ENCODE measurements at places on chromosomes 7 and 10. TPM values are rescaled to one million over a fixed set of nuclear protein-coding genes. Genes with fewer than 3 reads are reported as not detected.

Gene NPSR1
- not detected for total RNA-seq

Gene AKR1C8
- not detected for total RNA-seq

Gene CALCR
- total RNA-seq = not detected

Gene CYP51A1
- 141 TPM for total RNA-seq

Gene KAZALD1
- 0.44 TPM for total RNA-seq

Gene NPY4R
- total RNA-seq = not detected

Gene ZNF488
- under 0.01 TPM for total RNA-seq

Gene EIF5AL1
- total RNA-seq = 0.22 TPM

Gene OR2A14
- total RNA-seq = not detected

Gene NEUROG3
- total RNA-seq = not detected

Gene CCDC172
- total RNA-seq = not detected

Gene LRRD1
- total RNA-seq = under 0.01 TPM

Gene SYT15
- 0.79 TPM for total RNA-seq

Gene ACSL5
- 56.2 TPM for total RNA-seq

Gene CFAP70
- total RNA-seq = under 0.01 TPM

Gene PCLO
- 0.87 TPM for total RNA-seq

Gene GPR15LG
- total RNA-seq = not detected

Gene MAD1L1
- 46.0 TPM for total RNA-seq

Gene DKK1
- total RNA-seq = 15.7 TPM

Gene CELF2
- 3.1 TPM for total RNA-seq

Gene COL28A1
- not detected for total RNA-seq

Gene PRSS2
- not detected for total RNA-seq

Gene NPY4R2
- total RNA-seq = not detected

Gene TMEM273
- total RNA-seq = 4.8 TPM

Gene NANOS1
- total RNA-seq = 0.60 TPM

Gene TAS2R39
- total RNA-seq = not detected

Gene H2AZ2
- 217 TPM for total RNA-seq

Gene GOLGA7B
- under 0.01 TPM for total RNA-seq

Gene KLF14
- total RNA-seq = not detected

Gene ANKRD61
- not detected for total RNA-seq

Gene TWIST1
- total RNA-seq = 0.44 TPM

Gene GPR37
- total RNA-seq = 0.87 TPM

Gene BMS1
- total RNA-seq = 14.2 TPM

Gene CCZ1
- 44.9 TPM for total RNA-seq

Gene LRRN3
- total RNA-seq = not detected

Gene NSUN5
- 1.7 TPM for total RNA-seq

Gene RRP12
- 6.8 TPM for total RNA-seq

Gene ZNF365
- not detected for total RNA-seq

Gene TAS2R5
- total RNA-seq = 0.22 TPM

Gene MNX1
- total RNA-seq = not detected

Gene LDB3
- not detected for total RNA-seq

Gene USP6NL
- 11.3 TPM for total RNA-seq

Gene PAPSS2
- total RNA-seq = 54.0 TPM

Gene ZNF746
- total RNA-seq = 12.2 TPM

Gene C10orf62
- not detected for total RNA-seq

Gene C10orf53
- not detected for total RNA-seq

Gene NDUFB2
- 102 TPM for total RNA-seq

Gene PRLHR
- total RNA-seq = not detected

Gene RAMP3
- total RNA-seq = 51.2 TPM

Gene BCAP29
- total RNA-seq = 55.8 TPM

Gene SPDYE18
- total RNA-seq = 0.22 TPM

Gene AMZ1
- total RNA-seq = not detected

Gene MYOZ1
- total RNA-seq = not detected
